Stimulated activated CD8-positive, alpha-beta memory T cell treated with anti-CD3 and anti-CD28 coated beads, Interleukin-2, amount 100 ng/mL, for 1 hour (primary cell): ENCODE measurements at places on chromosomes 3 and 15.

DNA sequence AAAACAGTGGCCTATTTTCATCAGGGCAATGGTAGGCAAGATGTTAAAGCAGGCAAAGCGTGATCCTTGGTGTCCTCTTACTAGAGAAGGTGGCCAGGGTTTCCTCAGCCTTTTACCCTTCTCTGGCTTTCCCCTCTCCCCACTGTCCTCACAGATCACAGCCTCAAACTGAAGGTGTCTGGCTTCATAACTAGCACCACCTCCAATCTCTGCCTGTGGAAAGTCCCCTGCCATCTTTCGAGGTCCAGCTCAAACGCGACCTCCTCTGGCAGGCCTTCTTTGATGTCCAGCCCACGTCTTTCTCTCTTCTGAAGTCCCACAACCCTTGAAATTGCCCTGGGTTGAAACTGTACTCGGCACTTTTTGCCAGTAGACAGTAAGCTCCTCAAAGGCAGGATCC, 35.9 kb downstream of the CYP19A1 start:
- no peak for DNase-seq

DNA sequence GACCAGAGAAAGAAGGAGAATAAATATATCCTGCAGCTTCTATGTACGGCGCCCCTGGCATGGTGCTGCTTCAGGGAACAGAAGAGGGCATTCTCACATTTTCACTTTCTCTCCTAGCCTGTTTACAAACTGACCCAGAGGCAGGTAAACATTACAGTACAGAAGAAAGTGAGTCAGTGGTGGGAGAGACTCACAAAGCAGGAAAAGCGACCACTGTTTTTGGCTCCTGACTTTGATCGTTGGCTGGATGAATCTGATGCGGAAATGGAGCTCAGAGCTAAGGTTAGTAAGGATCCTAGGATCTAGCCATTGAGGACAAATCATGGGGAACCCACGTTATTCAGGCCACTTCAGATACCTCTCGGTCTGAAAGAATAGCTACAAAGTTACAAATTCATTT, 26.4 kb downstream of the HACD3 start:
- DNase-seq: no peak

GRCh38 chr15:99019558-99020540, 12.3 kb upstream of the PGPEP1L start:
- DNase-seq: no peak

DNA sequence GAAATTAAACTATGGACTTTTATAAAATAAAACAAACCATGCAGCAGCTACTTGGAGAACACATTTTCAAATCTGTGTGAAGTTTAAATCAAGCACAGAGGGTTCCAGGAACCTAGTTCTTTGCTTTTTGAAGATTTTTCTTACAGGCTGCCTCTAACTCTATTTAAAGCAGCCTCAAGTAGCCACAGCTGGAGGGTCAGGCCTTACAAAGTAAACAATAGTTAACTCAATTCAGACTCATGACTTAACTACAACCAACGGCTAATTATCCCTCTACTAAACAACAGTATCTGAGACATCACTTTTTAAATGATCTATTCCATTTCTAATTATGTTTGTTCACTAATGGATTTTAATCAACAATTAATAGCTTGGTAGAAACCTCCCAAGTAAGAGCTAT, 9.8 kb downstream of the LRIG1 start:
- no peak for DNase-seq

- no peak for DNase-seq
These were observed at the start of the genes CCR5AS and CCRL2 for GRCh38 chr3:46406788-46407611. Gene CCR5AS, minus strand, starts transcription at chr3:46407066. Gene CCRL2, plus strand, starts transcription at chr3:46407259. Its CDS starts 821 bp downstream, at chr3:46408080.

DNA sequence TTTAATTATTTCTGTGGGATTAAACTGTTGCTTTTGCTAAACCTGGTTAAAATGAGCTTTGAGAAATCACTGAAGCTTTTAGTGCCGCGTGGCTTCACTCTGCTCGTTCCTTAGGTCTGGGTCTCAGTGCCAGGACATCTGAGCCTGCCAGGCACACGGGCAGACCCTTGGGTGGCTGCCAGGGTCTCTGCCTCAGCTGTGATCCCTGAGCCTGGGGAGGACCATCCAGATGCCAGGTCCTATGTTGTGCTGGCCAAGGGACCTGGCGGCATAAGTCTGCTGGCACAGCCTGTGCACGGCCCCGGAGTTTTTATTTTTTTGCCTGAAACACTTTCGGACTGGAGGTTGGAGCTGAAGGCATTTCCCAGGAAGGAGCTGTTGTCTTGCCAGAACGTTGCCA, 328.1 kb downstream of the LRTM1 start:
- DNase-seq: no peak

DNA sequence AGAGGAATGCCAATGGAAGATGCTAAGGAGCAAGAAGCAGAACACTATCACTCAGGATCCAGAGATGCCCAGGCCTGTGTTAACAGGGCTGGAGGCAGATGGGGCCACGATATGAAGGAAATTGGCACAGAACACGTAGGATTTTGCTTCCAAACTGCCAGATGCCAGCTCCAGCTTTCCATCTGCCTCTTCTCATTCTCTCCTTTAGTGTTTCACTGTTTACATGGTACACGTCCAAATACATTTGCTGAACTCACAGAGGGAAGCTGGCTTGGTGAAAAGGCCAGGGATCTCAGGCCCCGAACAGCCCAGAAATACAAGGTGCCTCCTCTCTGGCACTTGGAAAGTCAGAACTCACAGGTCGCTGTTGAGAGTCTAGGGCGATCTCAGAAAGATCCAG, 187.0 kb downstream of the NTRK3 start:
- no peak for DNase-seq

GRCh38 chr3:61914276-61914675, 352.9 kb downstream of the PTPRG start:
- DNase-seq: no peak

- DNase-seq: no peak
These were observed 12.0 kb downstream of the CD86 start for GRCh38 chr3:122067214-122067550.

- DNase-seq: no peak
These were observed 18.2 kb downstream of the CMTM6 start for GRCh38 chr3:32484436-32484835.

DNA sequence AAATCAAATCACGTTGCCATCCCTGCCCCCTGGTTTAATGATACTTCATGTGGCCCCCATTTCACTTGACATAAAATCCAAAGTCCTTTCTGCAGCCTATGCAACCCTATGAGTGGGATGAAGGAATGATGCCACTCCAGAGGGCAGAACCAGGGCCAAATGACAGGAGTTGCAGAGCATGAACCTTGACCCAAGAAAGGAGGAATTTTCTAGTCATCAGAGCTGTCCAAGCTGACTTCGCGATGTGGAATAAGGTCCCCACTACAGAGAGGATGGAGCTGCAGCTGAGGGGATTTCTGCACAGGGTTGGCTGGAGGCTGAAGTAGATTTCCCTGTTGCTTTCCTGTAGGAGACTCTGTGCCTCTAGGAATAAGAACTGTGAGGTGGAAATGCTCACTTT, 15.8 kb upstream of the EPHB3 start:
- no peak for DNase-seq

DNA sequence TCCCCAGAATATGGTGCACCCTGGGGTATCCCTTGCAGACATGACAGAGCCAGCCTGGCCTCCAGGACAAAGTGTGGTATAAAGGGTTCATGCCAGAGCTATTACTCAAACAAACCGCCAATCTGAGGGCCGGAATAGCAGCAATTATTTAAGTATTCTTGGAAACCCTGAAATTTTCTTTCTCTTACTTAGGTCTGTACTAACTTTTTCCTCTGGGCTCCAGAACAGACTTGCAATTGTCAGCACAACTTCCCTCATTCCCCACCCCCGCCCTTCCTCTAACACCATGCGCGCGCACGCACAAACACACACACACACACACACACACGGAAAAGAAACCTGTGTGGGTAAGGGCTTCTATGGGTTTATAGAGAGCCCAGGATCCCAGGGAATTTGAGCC, 56.3 kb downstream of the ISG20 start:
- DNase-seq: no peak

- DNase-seq: peak; percentile 29
These were observed at the start of gene TYRO3 for GRCh38 chr15:41558400-41559238. Gene TYRO3, plus strand, starts transcription at chr15:41559212. Its CDS starts 46 bp downstream, at chr15:41559258.

DNA sequence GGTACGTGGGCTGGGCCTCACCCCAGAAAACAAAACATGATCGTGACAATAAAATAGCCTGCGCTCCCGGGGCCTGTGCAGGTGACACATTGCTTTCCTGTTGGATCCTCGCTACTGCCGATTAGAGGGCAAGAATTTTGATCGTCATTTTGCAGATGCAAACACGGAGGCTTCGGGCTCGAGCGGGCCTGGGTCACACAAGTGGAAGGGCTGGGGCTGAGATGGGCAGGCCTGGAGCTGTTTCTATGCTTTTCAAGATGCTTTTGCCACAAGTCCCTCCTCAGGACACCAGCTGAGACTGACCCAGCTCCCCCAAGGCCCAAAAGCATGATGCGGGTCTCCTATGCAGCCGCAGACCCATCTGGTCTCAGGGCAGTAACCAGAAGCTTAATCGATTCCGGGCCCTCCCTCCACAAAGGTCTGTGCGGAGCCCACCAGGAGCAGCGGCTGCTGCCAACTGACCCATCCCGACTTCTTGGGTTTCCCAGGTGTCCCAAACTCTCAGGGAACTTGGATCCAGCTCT, 30.0 kb downstream of the RGMA start:
- no peak for DNase-seq

- no peak for DNase-seq
These were observed 436.1 kb downstream of the CHL1 start for GRCh38 chr3:632571-633170.

DNA sequence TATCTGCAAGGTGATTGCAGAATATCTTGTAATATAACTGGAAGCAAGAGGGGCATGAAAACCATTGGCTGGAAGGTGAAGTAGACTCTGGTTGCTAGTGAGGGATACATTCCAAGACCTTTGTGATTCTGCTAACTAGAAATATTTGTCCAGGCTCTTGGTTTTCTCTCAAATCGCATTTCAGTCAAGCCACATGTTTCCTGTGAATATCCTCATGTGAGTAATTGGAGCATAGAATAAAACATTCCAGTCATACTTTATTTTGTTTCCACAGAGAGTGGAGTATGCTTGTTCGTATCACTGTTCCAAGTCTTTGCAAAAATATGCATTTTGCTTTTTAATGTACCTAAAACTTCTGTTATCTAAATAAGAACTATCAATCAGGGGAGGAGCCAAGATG, 850.0 kb downstream of the EPHA3 start:
- no peak for DNase-seq

- DNase-seq: no peak
These were observed 10.7 kb downstream of the DHX30 start for GRCh38 chr3:47813551-47814177.

DNA sequence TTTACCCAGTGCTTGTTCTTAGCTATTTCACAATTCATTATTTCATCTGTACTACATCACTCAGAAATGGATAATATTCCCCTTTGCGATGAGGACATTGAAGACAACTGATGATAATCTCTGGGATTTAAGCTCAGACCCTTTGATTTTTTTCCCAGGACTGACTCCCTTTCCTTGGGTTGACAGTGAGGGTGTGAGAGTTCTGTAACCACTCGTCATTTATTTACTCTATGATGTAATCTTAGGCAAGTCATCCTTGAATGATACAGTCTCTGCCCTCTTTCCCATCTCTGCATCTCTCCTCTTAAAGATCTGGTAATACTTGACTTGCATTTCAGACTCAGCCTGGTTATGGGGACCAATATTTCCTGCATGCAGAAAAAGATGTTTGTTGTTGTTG, 1041.7 kb downstream of the AGBL1 start:
- DNase-seq: no peak

DNA sequence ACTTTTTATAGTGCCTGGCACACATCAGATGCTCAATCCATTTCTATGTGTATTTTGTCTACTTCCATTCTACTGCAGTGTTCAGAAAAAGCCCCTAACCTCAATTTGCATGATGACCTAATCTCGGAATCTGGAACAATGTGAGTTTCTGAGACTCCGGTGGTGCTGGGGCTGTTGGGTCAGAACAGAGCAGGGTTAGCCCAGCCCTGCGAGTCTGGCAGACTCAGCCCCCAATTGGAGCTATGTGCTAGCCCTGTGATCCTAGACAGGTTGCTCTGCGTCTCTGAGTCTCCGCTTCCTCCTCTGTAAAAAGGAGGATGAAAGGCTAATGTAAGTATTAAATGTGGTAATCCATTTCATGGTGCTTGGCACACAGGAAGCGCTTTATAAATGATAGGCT, 95.0 kb upstream of the ICE2 start:
- no peak for DNase-seq

- no peak for DNase-seq
These were observed 273.0 kb downstream of the DIPK2A start for GRCh38 chr3:144244662-144245061.
